CD4-positive, alpha-beta memory T cell (primary cell): ENCODE measurements at places on chromosomes 1 and 21.

- no peak for DNase-seq
Measured at GRCh38 chr1:67609577-67610341, 75.2 kb upstream of the GADD45A start.

GRCh38 chr1:161722406-161722805 lies 1.1 kb downstream of the FCRLB start:
- no peak for DNase-seq

- no peak for DNase-seq
Measured at GRCh38 chr1:88237058-88237457, 447.0 kb upstream of the PKN2 start.

DNA sequence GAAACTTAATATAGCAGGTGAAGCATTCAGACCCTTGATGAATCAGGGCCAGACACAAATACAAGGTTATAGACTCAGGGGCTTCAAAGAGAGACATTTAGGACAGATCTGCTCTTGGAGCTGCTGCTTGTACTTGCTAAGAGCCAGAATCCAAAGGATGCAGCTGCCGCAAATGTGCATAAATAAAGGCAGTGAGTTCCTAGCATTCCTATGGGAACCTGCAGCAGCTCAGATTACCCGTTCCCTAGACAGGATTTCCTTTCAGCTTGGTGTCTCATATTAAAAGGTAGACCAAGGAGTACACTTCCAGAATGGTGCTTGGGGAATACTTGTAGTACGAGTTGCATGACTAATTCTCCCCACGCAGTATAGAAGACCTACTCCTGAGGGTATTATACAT lies 9.7 kb upstream of the LRRC53 start:
- no peak for DNase-seq

DNA sequence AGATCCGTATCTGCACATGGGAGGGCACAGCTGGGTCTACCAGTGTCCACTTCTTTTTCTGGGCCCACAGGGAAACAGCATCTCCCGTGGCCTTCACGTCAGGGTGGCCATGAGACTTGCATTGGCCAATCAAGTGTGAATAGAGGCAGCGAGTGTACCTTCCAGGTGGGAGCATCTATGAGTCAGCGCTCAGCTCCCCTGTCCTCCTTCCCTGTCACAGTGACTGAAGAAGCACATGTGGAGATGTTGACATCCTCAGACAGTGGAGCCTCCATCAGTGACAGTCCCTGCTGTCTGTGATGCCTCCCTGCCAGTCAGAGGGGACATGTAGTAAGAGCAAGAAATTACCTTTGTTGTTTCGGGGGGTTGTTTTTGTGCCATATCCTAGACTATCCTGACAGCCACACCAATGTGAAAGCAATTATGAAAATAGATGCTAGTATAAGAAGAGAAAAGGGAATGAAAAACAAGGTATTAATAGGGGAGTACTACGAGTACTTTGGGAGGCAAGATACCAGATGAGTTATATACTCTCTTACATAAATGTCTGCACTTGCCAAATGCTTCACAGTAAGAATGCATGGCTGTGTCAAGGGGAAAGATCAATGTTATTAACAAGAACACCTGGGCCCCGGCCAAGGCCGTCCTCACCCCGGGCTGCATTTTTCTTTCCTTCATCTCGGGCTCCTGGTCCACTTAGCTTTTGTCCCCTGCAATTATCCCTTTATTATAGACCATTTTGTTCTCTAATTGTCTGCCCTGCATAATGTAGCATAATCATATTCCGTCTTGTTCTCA lies 86.0 kb downstream of the MATN1 start:
- no peak for DNase-seq

- DNase-seq = no peak
Measured at GRCh38 chr1:237913345-237913744, 22.6 kb upstream of the ZP4 start.

GRCh38 chr1:202143768-202144401 lies 652 bp downstream of the ARL8A start:
- DNase-seq = peak; percentile 44

GRCh38 chr1:192627901-192628300 lies 8.0 kb upstream of the RGS13 start:
- DNase-seq = no peak

- DNase-seq = no peak
Measured at GRCh38 chr1:212119397-212119837, 83.9 kb downstream of the DTL start.

DNA sequence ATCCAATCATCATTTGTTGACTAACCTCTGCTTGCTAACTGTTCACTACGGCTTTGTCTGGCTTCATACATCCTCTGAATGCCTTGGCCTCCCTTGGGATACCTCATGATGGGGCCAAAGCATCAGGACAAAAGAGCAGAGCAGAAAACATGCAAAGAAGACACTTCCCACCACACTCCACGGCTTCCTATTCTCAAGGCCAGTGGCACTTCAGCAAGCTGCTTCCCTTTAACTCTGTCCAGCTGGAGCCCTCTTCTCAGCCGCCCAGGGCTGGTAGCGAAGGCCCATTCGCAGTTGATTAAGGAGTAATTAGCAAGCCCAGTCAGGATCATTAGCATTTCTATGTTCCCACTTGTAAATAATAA lies 224.3 kb upstream of the FGGY start:
- DNase-seq = no peak

GRCh38 chr1:42146626-42147320 lies 6.4 kb upstream of the GUCA2B start:
- peak; percentile 56 for DNase-seq

DNA sequence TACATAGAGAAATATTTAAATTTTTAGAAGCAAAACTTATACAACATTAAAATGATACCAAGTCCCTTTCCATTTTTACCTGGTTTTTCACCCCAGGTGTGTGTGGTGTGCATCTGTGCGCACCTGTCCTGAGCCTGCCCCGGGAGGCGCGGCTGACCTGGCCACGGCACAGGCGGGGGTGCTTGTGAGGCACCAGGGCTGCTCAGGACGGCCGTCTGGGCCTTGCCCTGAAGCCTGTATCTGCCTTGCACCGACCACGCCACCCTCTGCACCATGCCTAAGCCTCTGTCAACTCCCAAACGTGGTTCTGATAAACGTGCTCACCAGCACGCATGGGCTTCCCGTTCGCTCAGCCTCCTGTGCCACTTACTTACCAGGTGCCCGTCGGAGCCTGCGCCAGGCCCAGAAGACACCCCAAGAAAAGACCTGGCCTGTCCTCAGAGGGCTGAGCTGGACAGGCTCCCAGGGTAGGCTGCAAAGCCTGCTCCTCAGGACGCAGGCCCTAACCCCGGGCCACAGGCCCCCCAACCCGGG lies 20.9 kb downstream of the PANK4 start:
- DNase-seq = no peak

DNA sequence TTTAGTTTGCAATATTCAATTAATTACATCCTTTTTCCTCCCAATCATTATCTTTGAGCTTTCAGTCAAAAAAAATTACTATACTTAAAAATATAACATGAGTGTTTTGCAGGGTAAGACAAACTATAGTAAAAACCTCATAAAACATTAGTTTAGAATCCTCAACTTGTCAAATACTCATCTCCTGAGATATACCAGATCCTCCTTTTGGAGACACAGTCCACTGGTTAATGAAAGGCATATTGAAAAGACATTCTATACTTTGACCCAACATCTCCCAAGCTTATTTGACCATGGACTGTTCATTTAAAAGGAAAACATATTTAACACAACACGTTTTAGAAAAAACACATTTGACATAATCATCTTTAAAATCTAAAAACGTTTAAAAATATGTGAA lies 52.8 kb downstream of the NRIP1 start:
- no peak for DNase-seq

DNA sequence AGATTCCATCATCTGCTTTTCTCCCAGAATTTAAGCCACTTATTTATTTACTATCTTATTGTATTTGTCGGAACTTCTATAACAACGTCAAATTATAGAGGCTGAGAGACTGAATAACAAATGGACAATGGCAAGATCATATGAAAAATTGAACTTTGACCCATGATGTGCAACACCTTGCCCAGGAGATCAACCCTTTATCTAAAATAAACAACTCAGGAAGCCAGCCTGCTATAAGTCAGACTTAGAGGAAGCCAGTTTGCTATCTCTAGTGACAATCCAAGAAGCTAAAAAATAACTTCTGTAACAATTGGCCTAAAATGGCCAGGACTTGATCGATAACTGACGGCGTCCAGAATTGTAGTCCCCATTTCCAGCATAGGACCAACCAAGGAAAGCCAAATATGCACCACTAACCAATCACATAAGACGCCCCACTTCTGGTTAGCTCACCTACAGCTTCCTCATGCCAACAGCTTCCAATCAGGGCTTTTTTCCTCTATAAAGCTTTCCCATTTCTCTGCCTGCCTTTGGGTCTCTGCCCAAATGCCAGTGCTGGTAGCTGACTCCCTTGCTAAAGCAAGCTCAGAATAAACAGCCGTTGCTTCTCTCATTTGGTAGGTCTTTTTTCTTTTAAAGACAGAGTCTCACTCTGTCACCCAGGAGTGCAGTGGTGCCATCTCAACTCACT lies 28.5 kb downstream of the ANP32E start:
- no peak for DNase-seq

GRCh38 chr1:80891871-80892270 lies 908.9 kb upstream of the ADGRL2 start:
- no peak for DNase-seq

DNA sequence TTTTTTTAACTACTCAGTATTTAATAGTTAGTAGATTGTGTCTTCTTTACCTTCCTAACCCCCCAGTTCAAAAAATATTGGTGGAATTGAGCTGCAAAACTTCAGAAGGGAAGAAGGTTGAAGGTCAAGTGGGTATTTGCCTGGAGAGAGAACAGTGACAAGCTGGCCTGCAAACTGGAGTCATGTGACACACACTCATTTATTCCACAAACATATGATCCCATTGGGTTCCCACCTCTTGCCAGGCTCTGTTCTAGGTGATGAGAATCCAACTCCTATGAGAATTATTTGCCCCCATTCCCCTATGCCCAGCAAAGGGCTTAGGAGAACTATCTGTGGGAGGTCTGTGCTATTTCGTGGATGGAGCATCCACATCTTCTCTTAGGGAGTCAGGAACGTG lies 3.5 kb upstream of the PEF1 start:
- DNase-seq = no peak

GRCh38 chr1:49630156-49630555 lies 393.6 kb downstream of the AGBL4 start:
- DNase-seq = no peak

GRCh38 chr21:42003051-42003461 lies 7.1 kb downstream of the ZBTB21 start:
- no peak for DNase-seq

GRCh38 chr1:157773493-157774350 lies 3.2 kb downstream of the FCRL2 start:
- no peak for DNase-seq

DNA sequence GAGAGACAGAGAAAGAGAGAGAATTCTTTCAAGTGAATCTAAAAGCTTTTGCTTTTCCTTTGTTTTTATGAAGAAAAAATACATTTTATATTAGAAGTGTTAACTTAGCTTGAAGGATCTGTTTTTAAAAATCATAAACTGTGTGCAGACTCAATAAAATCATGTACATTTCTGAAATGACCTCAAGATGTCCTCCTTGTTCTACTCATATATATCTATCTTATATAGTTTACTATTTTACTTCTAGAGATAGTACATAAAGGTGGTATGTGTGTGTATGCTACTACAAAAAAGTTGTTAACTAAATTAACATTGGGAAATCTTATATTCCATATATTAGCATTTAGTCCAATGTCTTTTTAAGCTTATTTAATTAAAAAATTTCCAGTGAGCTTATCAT lies 117.6 kb downstream of the PTPRC start:
- no peak for DNase-seq

DNA sequence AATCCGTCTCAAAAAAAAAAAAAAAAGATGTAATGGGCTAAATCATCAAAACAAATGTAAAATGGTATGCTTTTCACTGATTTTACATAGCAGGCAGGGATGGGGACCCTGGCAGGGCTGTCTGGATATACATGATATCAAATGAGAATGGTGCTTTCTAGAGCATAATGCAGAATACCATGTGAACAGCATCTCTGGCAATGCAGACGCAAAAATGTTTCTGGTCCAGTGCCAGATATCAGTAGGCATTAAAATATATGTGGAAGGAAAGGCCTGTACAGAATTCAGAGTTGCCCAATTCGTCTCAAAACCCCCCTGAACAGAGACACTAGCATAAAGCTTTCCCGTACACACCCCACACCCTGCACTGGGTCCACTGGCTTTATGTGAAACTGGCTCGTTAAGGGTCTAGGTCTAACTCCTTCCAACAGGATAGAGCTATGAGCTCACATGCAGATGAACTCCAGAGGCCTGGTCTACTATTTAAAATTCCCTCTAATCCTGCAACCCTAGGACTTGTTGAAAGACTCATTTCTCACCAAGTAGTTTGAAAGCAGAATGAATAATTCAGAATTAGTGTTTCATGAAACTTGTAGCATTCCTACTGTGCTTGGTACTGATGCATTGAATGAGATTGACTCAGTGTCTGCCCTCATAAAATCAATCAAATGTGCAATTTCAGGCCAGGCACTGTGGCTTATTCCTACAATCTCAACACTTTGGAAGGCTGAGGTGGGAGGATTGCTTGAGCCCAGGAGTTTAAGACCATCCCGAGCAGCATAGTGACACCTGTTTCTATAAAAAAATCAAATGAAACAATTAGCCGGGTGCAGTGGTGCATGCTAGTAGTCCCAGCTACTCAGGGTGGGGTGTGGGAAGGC lies 2.6 kb upstream of the MYSM1 start:
- DNase-seq = no peak

- no peak for DNase-seq
Measured at GRCh38 chr1:190479516-190479915, 1.9 kb upstream of the BRINP3 start.

DNA sequence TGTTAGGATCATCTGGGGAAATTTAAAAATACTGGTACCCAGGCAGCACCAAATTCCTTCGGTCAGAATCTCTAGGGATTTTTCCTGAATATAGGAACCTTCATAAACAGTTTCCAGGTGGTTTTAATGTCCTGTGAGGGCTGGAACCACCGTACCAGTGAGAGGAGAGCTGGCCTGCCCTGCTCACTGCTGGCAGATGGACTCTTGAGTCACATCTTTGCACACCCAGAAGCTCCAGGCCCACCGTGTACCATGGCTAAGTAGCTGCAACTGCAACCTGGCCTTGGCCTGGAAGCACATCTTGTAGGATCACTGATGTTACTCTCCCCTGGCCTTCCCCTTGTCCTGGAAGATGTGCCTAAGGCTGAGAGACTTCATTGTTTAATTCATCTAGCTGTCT lies 181.5 kb downstream of the DISC1 start:
- DNase-seq = no peak

DNA sequence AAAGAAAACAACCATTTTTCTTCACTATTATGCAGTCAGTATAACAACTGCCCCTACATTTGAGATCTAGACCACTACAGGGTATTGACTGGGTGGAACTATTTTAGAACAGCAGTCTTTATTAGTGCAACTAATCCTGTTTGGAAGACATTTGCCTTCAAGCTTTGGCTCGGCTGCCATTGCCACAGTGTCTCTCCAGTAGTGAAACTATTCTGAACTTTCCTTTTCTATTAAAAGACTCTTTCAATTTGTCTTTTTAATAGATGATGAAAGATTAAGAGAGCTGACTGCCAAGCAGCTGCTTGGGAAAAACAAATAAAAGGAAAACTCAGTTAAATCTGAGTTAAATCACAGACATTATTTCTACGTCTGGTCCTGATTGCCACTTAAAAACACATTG lies 49.3 kb downstream of the LPGAT1 start:
- DNase-seq = no peak
